ENCODE measurements at places on chromosomes 2 and 18.

DNA sequence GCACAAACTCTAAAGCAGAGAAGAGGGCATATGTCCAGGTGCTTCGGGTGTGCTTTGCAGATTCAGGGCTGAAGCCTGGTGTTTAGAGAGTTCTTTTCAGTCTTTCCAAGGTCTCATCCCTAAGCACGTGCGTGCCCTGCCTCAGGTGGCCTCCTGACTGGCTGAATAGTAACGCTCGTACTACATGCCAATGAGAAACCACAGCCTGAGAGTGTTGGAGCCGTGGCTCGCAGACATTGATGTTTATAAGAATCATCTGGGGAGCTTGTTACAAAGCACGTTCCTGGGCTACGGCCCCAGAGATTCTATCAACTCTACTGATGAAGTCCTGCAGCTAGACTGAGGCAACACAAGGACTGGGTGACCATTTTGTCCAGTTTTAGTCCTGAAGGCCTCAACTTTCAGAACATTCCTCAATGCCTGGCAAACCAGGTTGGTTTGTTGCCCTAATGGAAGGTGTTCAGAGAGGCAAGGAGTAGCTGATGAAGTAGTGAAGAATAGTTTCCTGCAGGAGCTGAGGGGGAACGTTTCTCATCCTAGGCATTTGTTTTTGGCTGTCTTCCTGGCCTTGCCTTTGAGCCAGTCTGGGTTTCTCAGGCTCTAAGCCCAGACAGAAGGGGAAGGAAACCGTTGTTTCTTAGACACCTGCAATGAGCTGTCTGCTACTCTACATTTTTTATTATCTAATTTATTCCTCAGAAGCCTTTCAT, 31.5 kb upstream of the HAAO start:
- DNase-seq = no peak

- DNase-seq = no peak
Measured at GRCh38 chr2:64670047-64670446, 16.3 kb upstream of the SERTAD2 start.

DNA sequence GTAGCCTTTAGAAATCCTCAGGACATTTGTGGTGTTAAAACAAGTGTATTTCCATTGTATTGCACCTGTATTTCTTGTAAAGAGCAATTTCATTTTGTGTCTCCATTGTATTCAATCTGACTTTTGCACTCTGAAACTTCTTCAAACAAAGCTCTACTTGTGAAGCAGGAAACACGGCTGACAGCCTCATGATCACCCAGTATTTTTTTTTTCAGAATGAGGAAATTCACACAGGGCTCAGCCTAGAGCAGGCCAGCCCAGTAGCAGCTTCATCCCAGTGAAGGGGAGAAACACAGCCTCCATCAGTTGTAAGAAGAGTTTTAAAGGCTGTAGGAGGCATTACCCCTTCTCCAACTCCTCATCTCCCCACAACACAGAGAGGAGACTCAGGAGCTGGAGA, 175.9 kb upstream of the KLHL29 start:
- no peak for DNase-seq

- DNase-seq = no peak
Measured at GRCh38 chr2:33370636-33371265, 105.7 kb upstream of the RASGRP3 start.

DNA sequence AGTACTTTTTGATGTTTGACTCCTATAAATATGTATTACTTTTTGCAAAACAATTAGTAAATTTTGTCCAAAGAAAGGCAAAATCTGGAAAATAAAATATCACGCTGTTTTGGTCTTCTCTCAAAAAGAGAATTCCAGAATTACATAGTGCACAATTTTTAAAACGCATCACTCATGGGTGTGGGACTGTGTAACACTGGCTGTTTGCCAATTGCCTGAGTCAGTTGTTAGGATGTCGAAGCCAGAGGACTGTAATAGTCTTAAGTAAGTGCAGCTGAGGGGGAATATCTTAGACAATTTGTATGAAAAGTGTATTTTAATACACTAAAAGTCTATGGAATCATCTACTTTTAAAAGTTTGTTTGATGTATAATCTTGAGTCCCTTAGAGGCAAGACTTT, 24.1 kb upstream of the EPHA4 start:
- no peak for DNase-seq

DNA sequence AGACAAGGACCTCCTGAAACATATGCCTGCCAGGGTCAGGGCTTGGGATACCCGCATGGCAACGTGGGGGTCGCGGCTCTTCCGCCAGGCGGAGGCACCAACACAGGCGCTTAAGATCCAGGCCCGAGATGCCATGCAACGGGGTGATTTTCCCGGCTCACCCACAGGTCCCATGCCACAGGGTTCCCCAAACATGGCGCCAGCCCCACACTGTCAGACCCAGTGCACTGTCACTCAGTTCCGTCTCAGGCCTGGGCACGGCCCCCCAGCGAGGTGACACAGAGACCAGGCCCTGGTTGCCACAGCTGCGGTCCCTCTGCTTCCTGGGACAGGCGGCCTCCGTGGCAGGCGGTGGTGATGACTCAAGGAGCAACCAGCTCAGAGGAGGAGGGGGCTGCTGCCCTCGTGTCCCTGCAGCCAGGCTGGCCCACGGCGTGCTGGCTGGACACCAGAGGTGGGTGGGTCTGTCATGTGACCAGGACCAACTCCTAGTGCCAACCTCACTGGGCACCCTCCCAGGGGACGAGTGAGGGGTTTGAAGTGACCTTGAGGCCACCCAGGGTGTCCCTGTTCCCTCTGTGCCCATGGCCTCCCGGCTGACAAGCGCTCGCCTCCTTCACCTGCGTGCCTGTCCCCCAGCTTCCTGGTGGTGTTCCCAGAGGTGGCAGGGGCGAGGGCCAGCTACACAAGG, 4.9 kb downstream of the PDCD1 start:
- no peak for DNase-seq

DNA sequence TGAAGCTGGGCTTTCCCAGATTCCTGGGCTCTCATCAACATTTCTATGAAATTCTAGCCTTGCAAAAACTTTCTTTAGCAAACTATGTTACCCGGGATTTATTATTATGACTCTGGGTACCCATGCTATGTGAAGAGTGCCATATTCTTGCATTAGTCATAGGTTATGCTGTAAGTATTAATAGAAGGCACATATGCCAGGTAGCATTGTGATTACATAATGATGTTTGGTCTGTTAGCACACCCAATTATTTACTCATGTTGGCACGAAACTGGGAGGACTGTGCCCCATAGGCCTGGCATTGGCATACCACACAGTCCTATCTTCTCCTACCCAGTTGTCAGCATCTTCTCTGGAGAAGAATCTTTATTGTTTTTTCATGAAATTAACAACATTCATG, 171.0 kb downstream of the SLC4A3 start:
- no peak for DNase-seq

DNA sequence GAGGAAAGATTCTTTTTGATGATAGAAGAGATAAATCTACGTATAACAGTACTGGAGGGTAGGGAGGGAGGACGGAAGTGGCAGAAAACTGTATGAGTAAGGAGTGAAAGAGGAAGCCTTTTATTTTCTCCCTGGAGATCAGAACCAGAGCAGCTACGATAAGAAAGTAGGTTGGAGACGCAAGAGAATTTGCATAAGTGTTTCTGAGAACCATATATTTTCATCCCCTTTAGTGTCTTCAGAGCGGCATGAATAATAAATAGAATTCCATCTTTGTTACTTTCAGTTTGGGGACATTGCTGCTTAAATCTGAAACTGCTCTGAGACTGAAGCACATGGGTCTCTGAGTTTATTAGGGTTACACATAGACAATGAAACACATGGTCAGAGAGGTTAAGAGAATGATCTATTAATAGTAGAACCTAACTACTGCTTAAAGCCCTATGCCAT, 230.2 kb upstream of the TNP1 start:
- DNase-seq = no peak

DNA sequence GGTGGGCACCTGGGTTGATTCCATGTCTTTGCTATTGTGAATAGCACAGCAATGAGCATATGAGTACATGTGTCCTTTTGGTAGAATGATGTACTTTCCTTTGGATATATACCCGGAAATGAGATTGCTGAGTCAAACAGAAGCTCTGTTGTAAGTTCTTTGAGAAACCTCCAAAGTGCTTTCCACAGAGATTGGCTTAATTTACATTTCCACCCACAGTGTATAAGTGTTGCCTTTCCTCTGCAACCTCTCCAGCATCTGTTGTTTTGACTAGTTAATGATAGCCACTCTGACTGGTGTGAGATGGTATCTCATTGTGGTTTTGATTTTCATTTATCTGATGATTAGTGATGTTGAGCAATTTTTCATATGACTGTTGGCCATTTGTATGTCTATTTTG, 194.8 kb downstream of the ZNF804A start:
- DNase-seq = no peak

- no peak for DNase-seq
Measured at GRCh38 chr2:217151509-217152206, 291.8 kb upstream of the TNP1 start.

DNA sequence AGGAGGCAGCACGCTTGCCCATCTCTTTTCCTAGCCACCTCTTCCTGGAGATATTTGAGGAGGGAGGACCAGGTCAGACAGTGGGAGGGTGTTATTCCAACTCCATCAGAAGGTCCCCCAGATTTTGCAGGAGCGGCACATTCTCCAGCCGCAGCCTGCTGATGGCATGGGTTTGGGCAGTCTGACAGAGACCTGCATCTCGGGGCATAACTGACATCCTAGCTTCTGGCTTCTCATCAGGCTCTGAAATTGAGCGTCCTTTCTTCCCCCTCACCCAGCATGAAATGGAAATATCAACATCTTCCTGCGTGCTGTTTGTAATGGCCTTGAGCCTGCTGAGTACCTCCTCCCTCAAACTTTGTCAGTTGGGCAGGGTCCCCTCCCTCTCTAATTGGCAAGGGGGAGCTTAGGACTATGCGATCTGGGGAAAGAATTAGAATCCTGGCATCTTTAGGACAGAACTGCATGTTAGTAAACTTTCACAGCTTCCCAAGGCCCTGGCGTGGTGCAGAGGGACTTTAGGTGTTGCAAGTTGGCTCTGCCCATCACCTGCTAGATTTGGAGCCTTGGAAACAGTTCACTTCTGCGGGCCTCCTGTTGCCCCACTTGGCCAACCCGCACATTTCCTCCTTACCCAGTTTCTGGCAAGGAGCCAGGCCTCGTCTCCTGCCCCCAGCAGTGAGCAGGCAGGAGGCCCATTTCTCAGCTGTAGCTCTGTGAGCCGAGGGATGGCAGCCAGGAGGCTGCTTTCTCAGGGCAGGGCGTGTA, 2.2 kb downstream of the ITM2C start:
- no peak for DNase-seq

DNA sequence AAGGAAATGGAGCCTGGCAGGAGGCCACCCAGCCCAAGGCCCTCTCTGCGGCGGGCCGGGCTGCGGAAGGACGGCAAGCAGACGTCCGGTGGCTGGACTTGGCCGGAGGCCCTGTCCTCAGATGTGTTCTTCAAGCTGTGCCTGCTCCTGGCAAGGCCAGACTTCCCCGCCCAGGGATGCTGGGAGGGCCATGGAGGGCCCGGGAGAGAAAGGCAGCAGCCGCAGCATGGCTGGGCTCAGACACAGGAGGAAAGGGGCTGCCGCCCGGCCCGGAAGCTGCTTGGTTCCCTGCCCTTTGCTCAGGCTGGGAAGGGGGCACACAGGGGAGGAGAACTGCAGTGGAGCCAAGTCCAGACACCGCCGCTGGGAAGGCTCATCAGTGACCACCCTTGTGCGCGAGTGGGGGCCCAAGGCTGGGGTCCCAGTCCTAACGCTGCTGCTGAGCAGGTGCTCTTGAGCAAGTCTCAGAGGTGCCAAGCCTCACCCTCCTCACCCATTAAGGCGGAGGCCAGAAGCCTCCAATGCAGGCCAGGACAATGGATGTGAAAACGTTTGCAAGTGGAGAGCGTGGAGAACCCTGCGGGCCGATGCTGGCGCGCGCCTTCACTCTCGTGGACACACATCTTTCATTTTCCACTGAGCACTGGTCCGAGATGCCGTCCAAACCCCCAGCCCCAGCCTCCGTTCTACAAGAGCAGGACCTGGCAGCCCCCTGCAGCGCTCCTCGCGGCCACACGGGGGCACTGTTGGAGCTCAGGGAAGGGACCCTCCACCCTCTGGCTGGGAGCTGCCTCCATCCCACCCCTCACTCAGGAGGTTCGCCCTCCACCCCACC, 7.9 kb downstream of the CROCC2 start:
- no peak for DNase-seq

- no peak for DNase-seq
Measured at GRCh38 chr18:59560556-59560955, 136.7 kb downstream of the CCBE1 start.

DNA sequence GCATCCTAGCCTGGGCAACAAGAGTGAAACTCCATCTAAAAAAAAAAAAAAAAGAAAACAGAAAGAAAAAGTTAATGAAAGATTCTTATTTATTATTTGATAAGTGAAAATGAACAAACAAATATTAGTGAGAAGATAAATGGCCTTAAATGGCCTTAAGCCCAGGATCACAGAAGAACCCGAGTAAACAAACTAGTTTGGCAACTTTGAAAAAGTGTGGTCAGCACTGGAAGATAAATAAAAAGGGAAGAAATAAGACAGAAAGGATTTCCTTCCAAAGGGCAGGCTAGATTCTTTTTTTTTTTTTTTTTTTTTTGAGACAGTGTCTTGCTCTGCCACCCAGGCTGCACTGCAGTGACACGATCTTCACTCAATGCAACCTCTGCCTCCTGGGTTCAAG, 692.4 kb downstream of the CPS1 start:
- DNase-seq = no peak

DNA sequence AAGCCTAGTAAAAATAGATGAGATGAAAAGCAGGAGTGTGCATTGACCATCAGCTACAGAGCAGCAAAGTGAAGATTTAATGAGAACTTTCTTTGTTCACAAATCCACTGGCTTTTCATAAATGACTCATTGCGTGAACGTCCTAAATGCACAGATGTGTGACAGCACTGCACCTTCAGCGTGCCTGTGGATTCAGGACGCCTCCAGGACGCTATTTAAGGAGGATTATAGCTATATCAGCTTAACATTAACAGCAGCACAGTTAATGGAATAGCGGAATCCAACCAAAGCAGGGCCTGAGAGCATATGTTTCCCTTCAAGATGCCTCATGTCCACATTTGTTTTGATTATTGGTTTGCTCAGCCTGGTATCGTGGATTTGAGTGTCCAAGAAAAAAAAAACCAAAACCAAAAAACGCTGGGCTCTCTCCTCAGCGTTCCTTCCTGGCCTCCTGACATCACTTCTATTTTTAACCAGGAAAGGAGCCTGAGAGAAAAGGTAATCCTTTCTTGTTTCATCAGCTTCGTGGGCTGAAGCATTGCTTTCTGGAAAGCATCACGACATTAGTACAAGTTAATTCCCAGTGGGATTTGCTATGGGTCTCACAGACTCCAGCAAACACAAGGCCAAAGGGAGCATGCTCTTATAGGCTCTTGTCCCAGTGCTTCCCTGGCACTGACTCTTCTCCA, 447.0 kb upstream of the SMIM21 start:
- no peak for DNase-seq

GRCh38 chr2:151886241-151886640, 58.0 kb upstream of the ARL5A start:
- DNase-seq = no peak

GRCh38 chr2:181371782-181372645, 85.2 kb upstream of the ITGA4 start:
- no peak for DNase-seq

Measured in right renal pelvis (tissue), 4 donors.